ENCODE measurements at places on chromosomes 6 and 20. TPM values are rescaled to one million over a fixed set of nuclear protein-coding genes. Genes with fewer than 3 reads are reported as not detected.

GRCh38 chr6:129709196-129709768 lies 695 bp downstream of the ARHGAP18 start:
- H3K27me3 ChIP-seq: no peaks in the 10 kb centered on the region
- peaks cover 20% of the 10 kb centered on the region for H3K4me1 ChIP-seq
- H3K27ac ChIP-seq: no peak overlapping the region
- peak overlapping the region; percentile 55 for H3K4me3 ChIP-seq
- H3K36me3 ChIP-seq: no peaks in the 10 kb centered on the region

GRCh38 chr20:20292472-20292871 lies 75.4 kb upstream of the INSM1 start:
- H3K36me3 ChIP-seq: no peaks in the 10 kb centered on the region
- H3K4me3 ChIP-seq: no peak overlapping the region
- no peaks in the 10 kb centered on the region for H3K4me1 ChIP-seq
- H3K27me3 ChIP-seq: no peaks in the 10 kb centered on the region
- DNase-seq: no peak

GRCh38 chr20:8073024-8073832 lies 53.7 kb upstream of the TMX4 start:
- no peak overlapping the region for H3K27ac ChIP-seq
- DNase-seq: no peak
- no peaks in the 10 kb centered on the region for H3K4me1 ChIP-seq

DNA sequence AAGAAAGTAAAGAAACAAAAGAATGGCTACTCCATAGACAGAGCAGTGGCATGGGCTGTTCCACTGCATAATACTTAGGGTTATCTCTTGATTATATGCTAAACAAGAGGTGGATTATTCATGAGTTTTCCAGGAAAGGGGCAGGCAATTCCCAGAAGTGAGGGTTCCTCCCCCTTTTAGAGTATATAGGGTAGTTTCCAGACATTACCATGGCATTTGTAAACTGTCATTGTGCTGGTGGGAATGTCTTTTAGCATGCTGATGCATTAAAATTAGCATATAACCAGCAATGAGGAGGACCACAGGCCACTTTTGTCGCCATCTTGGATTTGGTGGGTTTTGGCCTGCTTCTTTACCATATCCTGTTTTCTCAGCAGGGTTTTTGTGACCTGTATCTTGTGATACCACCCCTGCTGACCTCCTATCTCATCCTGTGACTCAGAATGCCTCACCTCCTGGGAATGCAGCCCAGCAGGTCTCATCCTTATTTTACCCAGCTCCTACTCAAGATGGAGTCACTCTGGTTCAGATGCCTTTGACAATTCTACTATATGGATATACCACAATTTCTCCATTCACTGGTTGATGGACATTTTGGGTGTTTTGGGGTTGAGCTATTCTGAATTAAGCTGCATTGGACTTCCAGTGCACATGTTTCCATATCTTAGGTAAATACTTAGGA lies 280.6 kb downstream of the FARS2 start:
- no peaks in the 10 kb centered on the region for H3K4me1 ChIP-seq
- H3K27ac ChIP-seq: no peak overlapping the region
- no peak overlapping the region for H3K4me3 ChIP-seq
- H3K27me3 ChIP-seq: no peaks in the 10 kb centered on the region
- no peaks in the 10 kb centered on the region for H3K36me3 ChIP-seq
- DNase-seq: no peak

GRCh38 chr6:159601211-159601610 lies 91.8 kb downstream of the SOD2 start:
- DNase-seq: no peak
- H3K27me3 ChIP-seq: no peaks in the 10 kb centered on the region
- peaks cover 12% of the 10 kb centered on the region for H3K4me1 ChIP-seq
- no peak overlapping the region for H3K27ac ChIP-seq
- H3K4me3 ChIP-seq: no peak overlapping the region

DNA sequence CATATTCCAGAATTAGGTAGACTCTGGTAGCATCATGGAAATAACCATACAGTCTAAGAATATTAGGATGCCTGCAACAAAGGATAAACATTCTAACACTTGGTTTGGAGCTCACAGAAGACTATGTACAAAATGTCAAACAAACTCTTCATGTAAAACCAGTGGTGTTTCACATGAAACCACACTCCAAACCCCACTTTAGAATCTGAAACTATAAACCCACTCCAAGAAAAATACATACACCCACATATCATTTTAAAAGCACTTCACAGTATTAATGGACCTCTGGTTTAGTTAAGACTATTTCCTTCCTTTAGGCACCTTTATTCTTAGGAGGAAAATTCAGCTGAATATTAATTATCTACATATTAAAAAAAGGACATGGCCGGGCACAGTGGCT lies 10.5 kb downstream of the AURKA start:
- H3K36me3 ChIP-seq: peaks cover 34% of the 10 kb centered on the region
- no peak for DNase-seq
- no peaks in the 10 kb centered on the region for H3K4me1 ChIP-seq
- H3K27ac ChIP-seq: no peak overlapping the region
- H3K4me3 ChIP-seq: no peak overlapping the region

GRCh38 chr6:81623106-81623759 lies 129.2 kb downstream of the TENT5A start:
- H3K27me3 ChIP-seq: no peaks in the 10 kb centered on the region
- H3K4me1 ChIP-seq: no peaks in the 10 kb centered on the region
- DNase-seq: no peak
- H3K36me3 ChIP-seq: no peaks in the 10 kb centered on the region

GRCh38 chr6:107811591-107812218 lies 12.4 kb downstream of the SCML4 start:
- no peaks in the 10 kb centered on the region for H3K27me3 ChIP-seq
- H3K4me1 ChIP-seq: peaks cover 14% of the 10 kb centered on the region
- H3K4me3 ChIP-seq: no peak overlapping the region
- no peak for DNase-seq
- H3K36me3 ChIP-seq: no peaks in the 10 kb centered on the region

DNA sequence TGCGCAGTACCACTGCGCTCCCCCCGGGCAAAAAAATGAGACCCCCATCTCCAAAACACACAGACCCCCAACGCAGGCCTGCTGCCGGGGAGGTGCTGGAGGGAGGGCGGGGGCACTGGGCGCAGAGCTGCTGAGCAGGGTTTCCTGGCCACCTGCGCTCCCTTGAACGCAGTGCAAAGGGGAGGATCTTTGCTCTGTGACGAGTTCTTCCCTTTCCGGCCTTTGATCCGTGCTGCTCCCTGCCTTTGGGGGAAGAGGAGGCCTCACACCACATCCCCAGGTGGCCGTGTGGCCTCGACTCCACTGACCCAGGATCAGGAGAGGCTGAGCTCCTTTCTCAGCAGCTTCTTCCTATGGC lies 8.9 kb upstream of the COL20A1 start:
- no peaks in the 10 kb centered on the region for H3K4me1 ChIP-seq
- H3K36me3 ChIP-seq: no peaks in the 10 kb centered on the region
- H3K27ac ChIP-seq: no peak overlapping the region
- H3K4me3 ChIP-seq: no peak overlapping the region
- DNase-seq: no peak
- H3K27me3 ChIP-seq: no peaks in the 10 kb centered on the region

Gene SYNDIG1
- 1.0 TPM for total RNA-seq

Gene SLC22A16
- total RNA-seq: not detected

Gene TFEB
- 0.13 TPM for total RNA-seq

Gene MRAP2
- total RNA-seq: 0.75 TPM

Gene TSBP1
- total RNA-seq: not detected

Gene PROCR
- 4.6 TPM for total RNA-seq
